ENCODE measurements at places on chromosomes 11 and 22.

- peak; percentile 29 for DNase-seq
These were observed 40.1 kb upstream of the PPARA start for GRCh38 chr22:46110215-46110614.

- DNase-seq: peak; percentile 6
These were observed 908 bp downstream of the PPME1 start for GRCh38 chr11:74171997-74172396.

DNA sequence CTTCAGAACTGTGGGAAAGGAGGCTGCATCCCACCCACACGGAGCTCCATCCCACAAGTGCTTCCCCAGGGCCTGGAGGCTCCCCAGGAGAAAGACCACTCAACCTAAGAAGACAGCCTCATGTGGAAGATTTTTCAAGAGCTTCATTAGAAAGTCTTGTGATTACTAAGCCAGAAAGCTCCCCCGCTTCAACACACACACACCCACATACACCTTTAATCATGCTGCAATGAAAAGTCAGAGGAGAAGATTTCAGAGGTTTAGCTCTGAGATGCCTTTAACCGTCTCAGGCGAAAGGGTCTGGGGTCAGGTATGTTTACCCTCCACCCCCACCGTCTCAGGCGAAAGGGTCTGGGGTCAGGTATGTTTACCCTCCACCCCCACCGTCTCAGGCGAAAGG lies 634.5 kb upstream of the B3GAT1 start:
- DNase-seq: no peak

GRCh38 chr11:71381781-71382505 lies 66.2 kb downstream of the DHCR7 start:
- no peak for DNase-seq

GRCh38 chr11:115722711-115723110 lies 218.5 kb upstream of the CADM1 start:
- DNase-seq: no peak

- DNase-seq: peak; percentile 73
These were observed 74.8 kb downstream of the SIK2 start for GRCh38 chr11:111676878-111677585.

- DNase-seq: no peak
These were observed 561 bp downstream of the FXYD2 start for GRCh38 chr11:117823946-117824420.

DNA sequence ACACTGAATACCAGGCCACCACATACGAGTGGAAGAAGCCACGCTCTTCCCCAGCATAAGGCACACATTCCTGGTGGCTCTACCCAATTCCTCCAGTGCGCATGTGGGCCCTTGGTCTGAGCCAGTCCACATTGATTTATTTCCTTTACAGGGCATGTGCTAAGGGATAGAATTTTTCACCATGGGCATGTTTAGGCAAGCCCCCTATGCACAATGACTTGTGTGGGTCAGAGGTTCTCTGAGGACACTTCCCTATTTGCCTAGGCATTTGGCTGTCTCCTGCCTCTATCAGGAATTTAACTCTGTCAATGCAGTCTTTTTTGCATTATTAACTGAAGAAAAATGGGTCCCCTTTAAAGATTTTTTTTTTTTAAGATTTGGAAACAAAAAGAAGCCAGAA lies 718.1 kb downstream of the NTM start:
- no peak for DNase-seq

- DNase-seq: no peak
These were observed 191.4 kb downstream of the DBX1 start for GRCh38 chr11:19968860-19969259.

DNA sequence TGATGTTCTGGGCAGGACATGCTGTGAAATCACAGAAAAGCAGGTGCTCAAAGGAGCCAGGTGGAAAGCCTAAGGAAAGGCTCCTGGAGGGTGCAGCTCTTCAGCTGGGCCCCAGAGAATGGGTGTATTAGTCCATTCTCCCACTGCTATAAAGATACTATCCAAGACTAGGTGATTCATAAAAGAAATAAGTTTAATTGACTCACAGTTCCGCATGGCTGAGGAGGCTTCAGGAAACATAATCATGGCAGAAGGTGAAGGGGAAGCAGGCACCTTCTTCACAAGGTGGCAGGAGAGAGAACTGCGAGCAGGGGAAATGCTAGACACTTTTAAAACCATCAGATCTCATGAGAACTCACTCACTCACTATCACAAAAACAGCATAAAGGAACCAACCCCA lies 43.1 kb upstream of the DEUP1 start:
- no peak for DNase-seq

DNA sequence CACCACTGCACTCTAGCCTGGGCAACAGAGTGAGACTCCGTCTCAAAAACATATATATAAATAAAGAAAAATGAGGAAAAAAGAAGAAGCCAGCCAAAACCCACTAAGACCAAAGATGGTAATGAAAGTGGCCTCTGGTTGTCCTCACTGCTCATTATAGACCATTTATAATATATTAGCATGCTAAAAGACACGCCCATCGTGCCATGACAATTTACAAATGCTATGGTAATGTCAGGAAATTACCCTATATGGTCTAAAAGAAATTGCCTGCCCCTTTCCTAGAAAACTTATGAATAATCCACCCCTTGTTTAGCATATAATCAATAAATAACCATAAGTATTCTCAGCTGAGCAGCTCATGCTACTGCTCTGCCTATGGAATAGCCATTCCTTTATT lies 16.1 kb upstream of the TMEM86A start:
- no peak for DNase-seq

DNA sequence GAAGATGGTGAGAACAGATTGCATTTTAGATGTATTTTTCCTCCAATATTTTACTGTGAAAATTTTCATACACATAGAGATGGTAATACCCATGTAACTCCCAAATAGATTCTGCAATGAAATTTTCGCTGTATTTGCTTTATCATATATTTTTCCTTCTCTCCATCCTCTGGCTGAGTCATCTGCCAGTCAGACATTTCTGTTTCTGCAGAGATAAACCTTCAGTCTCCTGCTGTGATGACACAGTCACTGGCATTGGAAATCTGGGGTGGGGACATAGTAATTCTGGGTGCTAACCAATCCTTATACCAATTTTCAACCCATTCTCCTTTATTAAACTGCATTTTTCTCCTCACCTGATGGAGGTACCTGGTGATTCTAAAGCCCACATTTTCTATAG lies 33.7 kb downstream of the SVIP start:
- no peak for DNase-seq

- no peak for DNase-seq
These were observed 40.4 kb downstream of the SHISAL1 start for GRCh38 chr22:44272401-44272771.

DNA sequence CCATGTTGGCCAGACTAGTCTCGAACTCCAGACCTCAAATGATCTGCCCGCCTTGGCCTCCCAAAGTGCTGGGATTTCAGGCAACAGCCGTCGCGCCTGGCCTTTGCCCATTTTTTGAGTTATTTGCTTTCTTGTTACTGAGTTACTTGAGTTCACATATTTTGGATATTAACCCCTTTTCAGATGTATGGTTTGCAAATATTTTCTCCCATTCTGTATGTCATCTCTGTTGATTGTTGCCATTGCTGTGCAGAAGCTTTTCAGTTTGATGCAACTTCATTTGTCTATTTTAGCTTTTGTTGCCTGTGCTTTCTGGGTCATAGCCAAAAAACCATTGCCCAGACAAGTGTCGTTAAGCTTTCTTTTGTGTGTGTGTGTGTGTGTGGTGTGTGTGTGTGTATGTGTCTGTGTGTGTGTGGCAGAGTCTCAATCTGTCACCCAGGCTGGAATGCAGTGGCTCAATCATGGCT lies 6.8 kb downstream of the TSGA10IP start:
- DNase-seq: no peak

DNA sequence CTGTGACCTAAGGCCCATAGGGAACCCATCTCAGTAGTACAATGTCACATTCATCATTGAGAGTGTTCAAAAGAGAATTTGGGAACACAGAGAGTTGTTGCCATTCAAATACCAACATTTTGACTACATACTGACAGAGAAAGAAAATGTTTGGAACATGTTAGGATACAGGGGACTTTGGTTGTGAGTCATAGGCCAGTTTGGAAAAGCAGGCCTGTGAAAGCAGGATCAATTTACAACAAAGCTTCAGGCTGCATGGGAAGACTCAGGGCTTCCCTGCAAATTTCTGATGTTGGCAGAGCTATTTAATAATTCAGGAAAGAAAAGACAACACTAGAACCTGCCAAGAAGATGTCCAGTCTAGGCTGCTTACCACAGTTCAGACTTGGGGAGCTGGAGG lies 374 bp downstream of the NLRP10 start:
- peak; percentile 85 for DNase-seq

DNA sequence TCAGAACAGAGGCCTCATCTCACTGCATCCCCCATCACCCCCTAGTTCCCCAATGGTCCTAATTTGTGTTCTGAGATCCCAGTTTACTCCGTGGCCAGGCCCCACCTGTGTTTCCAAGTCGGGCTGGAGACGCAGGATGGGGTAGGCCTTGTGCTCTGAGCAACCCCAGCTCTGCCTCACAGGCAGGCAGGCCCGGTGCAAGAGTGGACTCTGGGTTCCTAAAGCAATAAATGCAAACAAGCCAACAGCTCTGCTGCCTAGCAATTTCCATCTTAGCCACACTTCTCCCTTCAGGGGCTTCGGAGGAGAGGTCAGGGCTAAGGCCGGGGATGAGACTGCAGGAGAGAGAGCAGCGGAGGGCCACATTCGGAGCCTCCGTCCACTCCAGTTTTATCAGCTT lies 2.5 kb upstream of the EPS8L2 start:
- no peak for DNase-seq

DNA sequence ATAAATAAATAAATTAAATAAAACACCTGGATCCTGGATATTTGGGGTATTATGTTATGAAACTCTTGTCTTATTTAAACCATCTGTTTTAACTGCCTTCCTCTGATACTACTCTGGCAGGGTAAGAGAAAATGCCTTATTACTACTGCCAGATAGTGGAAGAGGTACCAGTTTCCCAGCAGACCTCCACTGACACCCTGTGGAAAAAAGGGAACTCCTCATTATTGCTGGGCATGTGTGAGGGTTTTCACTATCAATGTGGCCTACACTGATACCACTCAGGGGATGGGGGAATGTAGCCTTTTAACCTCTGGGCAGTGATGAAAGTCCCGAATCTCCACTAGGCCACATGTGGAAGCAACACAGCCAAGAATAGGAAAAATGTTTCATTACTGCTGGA lies 121.0 kb downstream of the LUZP2 start:
- no peak for DNase-seq

DNA sequence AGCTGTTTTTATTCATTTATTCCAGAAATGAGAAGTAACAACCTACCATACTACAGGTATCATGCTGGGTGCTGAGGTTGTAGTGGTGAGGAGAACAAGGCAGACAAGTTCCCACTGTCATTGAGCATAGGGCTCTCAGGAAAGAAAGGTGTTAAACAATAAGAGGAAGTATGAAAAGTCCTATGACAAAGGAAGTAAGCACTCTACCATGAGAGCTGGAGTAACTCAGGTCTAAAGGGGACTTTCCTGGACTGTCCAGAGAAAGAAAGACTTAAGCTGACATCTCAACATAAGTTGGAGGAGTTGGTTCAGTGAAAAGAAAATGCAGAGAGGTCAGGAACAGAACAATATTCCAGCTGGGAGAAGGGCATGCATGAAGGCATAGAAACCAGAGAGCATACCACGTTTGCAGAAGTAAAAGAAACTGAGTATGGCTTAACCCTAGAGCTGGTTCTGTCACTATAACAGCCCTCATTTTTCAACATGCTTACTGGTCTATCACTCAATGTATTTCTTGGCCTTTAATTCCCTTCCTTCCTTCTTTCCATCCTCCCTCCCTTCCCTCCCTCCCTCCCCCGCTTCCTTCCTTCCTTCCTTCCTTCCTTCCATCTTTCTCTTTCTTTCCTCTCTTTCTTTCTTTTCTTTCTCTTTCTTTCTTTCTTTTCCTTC lies 137.8 kb upstream of the BDNF start:
- no peak for DNase-seq

DNA sequence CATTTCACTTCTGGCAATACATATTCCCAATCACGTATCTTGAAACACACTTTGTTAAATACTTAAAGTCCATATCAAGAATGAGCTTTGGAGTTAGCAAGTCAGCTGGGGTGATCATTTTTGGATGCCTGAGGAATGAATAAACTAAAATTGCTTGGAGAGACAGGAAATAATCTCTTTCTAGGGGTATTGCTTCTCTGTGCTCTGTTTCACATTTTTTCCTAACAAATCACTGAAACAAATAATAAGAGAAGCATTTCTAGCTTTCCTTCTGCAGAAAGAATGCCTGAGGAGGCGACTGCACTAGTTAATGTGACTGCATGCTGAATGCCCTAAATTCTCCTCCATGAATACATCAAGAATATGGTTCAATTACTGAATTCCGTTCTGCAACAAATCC lies 541.4 kb upstream of the CCDC90B start:
- peak; percentile 53 for DNase-seq

- peak; percentile 96 for DNase-seq
These were observed 90.4 kb upstream of the PARVA start for GRCh38 chr11:12287009-12287373.

GRCh38 chr11:68523743-68524142 lies 63.2 kb downstream of the PPP6R3 start:
- no peak for DNase-seq

GRCh38 chr11:36452236-36452940 lies 57.7 kb downstream of the TRAF6 start:
- no peak for DNase-seq

DNA sequence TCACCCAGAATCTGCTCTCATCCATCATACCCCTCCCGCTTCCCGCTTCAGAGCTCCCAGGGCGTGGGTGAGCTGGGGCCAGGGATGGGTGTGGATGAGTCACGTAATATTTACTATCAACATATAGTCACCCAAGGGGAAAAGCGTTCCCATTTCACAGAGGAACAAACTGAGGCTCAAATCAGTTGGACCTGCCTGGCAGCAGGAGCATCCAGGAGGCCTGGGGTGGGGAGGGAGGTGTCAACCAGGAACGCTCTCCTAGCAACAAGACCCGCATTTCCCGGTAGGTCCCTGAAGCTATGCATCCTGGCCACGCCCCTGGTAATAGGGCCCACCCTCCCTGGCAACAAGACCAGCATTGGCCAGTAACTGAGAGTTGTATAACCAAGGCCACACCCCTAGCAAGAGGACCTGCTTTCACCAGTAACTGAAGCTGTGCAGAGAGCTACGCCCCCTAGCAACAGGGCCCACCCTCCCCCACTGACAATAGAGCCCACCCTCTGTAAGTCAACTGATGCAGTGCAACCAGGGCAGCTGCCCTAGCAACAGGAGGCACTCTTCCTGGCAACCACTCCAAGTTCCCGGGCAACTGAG lies 32.7 kb upstream of the TXNRD2 start:
- DNase-seq: peak; percentile 24

DNA sequence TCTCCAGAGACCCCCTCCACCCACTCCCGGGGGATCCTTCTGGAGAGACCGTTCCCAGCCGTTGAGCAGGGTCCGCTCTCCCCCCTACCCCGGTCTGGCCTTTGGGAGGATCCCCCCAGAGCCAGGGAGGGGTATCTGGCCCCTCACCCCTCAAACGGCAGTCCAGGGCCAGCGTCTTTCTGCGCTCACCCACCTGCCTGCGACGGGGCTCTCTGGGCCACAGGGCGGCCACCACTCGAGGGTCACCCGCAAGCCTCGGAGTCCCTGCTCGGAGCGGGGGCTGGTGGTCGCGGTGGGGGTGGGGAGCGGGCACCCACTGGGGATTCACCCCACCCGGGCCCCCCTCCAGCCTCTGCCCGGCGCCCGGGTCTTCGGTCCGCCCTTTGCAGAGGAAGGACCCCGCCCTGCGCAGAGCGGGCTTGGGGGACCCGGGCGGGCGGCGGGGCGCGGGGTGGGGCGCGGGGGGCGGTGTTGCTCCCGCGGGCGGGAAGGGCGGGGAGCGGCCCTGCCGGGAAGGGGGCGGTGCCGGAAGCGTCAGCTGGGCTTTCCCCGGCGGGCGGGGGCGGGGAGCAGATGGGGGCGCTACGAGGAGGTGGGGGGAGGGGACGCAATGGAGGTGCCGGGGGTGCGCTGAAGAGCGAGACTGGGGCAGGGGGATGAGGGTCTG lies 16.6 kb downstream of the CRELD2 start:
- peak; percentile 37 for DNase-seq

All from HCEC 1CT (cell line).